ENCODE measurements at places on chromosomes 5 and 9.

- DNase-seq = no peak
Measured at GRCh38 chr9:123400926-123401503, 45.0 kb downstream of the CRB2 start.

GRCh38 chr5:82991678-82992323 lies 85.4 kb downstream of the TMEM167A start:
- DNase-seq = no peak

GRCh38 chr5:94968507-94969095 lies 316.3 kb downstream of the MCTP1 start:
- no peak for DNase-seq

- no peak for DNase-seq
Measured at GRCh38 chr9:130972277-130972956, 33.4 kb upstream of the FIBCD1 start.

- DNase-seq = no peak
Measured at GRCh38 chr5:137155261-137156000, 343.7 kb downstream of the SPOCK1 start.

- no peak for DNase-seq
Measured at GRCh38 chr9:114279693-114280092, 43.2 kb upstream of the ORM1 start.

GRCh38 chr9:35923927-35924763 lies 14.9 kb downstream of the SPAAR start:
- DNase-seq = peak; percentile 22

- no peak for DNase-seq
Measured at GRCh38 chr9:127177231-127177630, 54.8 kb upstream of the ANGPTL2 start.

GRCh38 chr9:38337706-38338264 lies 54.7 kb upstream of the ALDH1B1 start:
- DNase-seq = no peak

DNA sequence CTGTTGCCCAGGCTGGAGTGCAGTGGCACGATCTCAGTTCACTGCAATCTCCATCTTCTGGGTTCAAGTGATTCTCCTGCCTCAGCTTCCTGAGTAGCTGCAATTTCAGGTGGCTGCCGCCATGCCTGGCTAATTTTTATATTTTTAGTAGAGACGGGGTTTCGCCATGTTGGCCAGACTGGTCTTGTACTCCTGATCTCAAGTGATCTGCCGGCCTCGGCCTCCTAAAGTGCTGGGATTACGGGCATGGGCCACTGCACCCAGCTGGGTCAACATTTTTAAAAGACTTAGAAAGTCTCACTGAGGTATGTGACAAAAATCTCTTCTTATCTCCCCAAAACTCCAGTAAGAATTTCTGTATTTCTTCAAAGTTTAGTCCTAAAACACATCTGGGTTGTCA lies 211.6 kb downstream of the CTNND2 start:
- no peak for DNase-seq

DNA sequence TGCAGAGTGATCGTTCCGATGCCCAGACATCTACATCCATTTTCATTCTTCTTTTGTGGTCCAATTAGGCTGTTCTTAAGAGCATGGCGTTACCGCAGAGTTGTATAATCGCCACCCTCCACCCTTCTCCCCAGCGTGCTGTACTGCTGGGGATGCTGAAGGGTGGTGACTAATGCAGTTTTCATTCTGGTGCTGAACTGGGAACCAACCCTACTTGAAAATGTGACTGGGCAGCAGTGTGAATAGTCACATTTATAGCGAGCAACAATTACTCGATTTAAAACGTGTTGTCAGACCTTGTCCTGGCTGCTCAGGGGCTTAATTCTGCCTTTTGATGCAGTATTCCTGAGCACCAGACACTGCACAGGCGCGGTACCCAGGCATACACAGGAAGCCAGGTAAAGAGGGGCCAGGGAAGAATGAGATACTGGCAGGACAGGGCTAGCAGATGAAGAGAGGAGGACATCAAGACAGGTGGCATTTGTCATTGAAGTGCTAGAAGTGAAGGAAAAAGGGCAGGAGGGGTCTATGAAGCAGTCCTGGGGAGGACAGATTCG lies 719 bp upstream of the ISCA1 start:
- DNase-seq = no peak

GRCh38 chr9:38017149-38017884 lies 51.7 kb downstream of the SHB start:
- no peak for DNase-seq

DNA sequence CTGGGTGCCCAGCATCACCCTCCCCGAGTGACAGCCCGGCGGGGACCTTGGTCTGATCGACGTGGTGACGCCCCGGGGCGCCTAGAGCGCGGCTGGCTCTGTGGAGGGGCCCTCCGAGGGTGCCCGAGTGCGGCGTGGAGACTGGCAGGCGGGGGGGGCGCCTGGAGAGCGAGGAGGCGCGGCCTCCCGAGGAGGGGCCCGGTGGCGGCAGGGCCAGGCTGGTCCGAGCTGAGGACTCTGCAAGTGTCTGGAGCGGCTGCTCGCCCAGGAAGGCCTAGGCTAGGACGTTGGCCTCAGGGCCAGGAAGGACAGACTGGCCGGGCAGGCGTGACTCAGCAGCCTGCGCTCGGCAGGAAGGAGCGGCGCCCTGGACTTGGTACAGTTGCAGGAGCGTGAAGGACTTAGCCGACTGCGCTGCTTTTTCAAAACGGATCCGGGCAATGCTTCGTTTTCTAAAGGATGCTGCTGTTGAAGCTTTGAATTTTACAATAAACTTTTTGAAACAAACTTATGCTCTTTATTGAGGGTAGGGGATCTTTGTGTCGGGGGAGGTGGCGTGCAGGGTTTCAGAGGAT lies 1.3 kb downstream of the GADD45G start:
- DNase-seq = no peak

DNA sequence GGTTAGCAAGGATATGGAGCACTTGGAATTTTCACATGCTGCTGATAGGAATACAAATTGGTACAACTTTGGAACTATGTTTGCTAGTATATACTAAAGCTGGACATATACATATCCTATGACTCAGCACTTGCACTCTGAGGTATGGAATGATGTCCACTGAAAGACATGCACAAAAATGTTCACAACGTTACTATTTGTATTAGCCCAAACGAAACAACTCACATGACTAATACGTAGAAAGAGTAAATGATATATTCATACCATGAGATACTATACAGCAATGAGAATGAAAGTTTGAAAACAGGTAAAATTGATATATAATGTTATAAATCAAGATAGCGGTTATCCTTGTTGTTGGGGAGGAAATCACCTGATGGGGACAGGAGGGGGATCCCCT lies 45.5 kb upstream of the CDC42SE2 start:
- no peak for DNase-seq

GRCh38 chr9:124198948-124199347 lies 58.8 kb upstream of the NEK6 start:
- DNase-seq = no peak

DNA sequence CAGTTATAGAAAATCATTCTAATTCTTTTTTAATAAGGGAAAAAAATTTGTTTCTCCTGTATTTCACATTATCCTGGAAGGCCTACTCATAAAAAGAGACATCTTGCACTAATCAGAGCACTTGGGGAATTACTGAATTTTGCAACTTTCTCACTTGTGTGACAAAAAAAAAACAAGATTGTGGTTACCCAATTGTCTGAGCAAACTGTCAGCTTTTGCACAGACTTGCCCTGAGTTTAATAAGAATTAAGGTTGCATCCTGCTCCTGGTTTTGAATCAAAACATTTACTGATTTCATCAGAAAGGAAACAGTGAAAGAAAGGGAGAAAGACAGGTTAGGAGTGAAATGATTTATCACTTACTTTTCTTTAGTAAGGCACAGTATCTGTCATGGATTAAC lies 10.6 kb upstream of the SH3RF2 start:
- no peak for DNase-seq

DNA sequence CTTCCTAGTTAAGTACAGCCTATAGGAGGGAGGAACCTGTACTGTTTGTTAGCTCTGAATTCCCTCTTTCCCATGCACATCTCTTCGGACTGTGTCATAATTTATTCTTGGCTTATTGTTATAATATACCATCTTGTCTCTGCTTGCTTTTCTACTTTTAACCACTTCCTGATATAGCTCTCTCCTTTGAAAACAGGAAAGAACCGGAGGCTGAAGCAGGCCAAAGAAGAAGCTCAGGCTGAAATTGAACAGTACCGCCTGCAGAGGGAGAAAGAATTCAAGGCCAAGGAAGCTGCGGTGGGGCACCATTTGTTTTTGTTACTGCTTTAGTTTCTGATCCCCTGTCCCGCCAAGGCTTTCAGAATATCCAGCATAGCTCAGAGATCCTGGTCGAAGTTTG lies 4.8 kb downstream of the ATP6V1G1 start:
- no peak for DNase-seq

- no peak for DNase-seq
Measured at GRCh38 chr5:36581070-36581469, 25.3 kb upstream of the SLC1A3 start.

GRCh38 chr5:141869040-141869439 lies 9.2 kb downstream of the PCDH1 start:
- no peak for DNase-seq

DNA sequence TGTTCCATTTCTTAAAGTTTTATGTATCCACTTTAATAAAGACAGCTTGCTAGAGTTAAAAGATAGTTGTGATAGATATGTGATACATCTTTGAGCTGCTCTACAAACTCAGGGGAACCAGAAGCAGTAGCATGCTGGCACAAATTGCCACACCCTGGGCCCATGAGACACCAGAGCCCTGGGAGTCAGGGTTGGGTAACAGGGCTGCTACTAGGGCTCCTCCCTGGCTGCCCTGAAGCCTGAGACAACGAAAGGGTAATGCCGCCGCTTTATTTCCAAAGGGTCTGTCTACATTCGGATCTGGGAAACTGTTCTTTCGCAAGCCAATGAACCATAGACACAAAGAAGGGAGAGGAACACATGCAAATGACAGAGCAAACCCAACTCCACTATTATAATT lies 29.2 kb downstream of the PTPN3 start:
- no peak for DNase-seq

- DNase-seq = no peak
Measured at GRCh38 chr5:134136771-134137170, 22.3 kb downstream of the TCF7 start.

GRCh38 chr5:169805527-169805934 lies 168.5 kb downstream of the DOCK2 start:
- DNase-seq = peak; percentile 66

GRCh38 chr5:132009706-132010405 lies 1.6 kb downstream of the ACSL6 start:
- no peak for DNase-seq

DNA sequence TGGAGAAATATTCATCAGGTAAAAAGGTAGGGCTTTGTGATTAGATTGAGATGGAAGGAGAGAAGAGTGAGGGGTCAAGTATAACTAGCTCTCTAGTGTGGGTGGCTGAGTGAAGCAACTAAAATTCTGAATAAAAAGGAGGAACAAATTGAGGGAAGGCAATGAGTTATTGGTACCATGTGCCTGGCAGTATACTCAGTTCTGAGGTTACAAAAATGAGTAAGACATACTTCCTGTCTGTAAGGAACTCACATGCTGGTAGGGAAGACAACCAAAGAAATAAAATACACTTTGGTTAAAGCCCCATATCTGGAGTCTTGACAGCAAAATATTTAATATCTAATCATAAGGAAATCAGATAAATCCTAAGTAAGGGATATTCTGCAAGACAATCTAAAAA lies 476.8 kb upstream of the C9orf72 start:
- DNase-seq = no peak

- DNase-seq = no peak
Measured at GRCh38 chr9:98992885-98993569, 49.3 kb downstream of the COL15A1 start.

DNA sequence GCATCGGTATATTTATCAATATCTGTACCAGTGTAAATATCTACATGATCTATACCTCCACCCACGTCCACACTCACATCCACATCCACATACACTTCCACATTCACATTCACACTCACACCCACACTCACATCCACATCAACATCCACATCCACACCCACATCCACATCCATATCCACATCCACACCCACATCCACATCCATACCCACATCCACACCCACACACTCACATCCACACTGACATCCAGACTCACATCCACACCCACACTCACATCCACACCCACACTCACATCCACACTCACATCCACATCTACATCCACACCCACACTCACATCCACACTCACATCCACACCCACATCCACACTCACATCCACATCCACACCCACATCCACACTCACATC lies 189.2 kb downstream of the IRX1 start:
- no peak for DNase-seq

- DNase-seq = no peak
Measured at GRCh38 chr5:146667633-146668272, 151.8 kb upstream of the GPR151 start.

- DNase-seq = no peak
Measured at GRCh38 chr5:101084353-101084752, 181.3 kb upstream of the ST8SIA4 start.

DNA sequence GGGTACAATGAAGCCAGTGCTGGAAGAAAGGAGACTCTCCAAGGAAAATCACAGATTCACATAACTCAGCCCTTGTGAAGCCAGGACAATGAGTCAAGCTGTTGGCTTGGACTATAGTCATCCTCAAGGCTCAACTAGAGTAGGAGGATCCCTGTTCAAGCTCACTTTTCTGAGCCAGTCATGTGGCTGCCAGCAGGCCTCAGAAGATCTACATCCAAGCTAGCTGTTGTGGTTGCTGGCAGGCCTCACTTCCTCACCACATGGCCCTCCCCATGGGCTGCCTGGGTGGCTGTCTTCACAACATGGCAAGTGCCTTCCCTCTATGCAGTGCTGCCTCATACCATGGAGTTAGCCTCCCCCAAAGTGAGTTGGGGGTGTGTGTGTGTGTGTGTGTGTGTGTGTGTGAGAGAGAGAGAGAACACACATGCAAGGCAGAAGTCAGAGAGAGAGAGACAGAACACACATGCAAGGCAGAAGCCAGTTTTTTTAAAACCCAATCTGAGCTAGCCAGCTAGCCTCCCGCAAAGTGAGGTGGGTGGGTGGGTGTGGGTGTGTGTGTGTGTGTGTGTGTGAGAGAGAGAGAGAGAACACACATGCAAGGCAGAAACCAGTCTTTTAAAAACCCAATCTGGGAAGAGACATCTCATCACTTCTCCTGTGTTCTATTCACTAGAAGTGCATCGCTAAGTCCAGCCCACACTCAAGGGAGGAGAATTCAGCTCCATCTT lies 17.1 kb downstream of the SCAI start:
- peak; percentile 69 for DNase-seq

Measured in stimulated activated CD8-positive, alpha-beta memory T cell treated with anti-CD3 and anti-CD28 coated beads, Interleukin-15, amount 100 ng/mL, for 48 hours (primary cell).